Caudate nucleus (tissue), 63 donors: ENCODE measurements at places on chromosomes 2 and 18.

- DNase-seq = peak; percentile 12
Observed at GRCh38 chr18:55588111-55588869, at the start of gene TCF4. Gene TCF4 (minus strand): TSS chr18:55588192. CDS start chr18:55587116, 1,076 bp downstream.

DNA sequence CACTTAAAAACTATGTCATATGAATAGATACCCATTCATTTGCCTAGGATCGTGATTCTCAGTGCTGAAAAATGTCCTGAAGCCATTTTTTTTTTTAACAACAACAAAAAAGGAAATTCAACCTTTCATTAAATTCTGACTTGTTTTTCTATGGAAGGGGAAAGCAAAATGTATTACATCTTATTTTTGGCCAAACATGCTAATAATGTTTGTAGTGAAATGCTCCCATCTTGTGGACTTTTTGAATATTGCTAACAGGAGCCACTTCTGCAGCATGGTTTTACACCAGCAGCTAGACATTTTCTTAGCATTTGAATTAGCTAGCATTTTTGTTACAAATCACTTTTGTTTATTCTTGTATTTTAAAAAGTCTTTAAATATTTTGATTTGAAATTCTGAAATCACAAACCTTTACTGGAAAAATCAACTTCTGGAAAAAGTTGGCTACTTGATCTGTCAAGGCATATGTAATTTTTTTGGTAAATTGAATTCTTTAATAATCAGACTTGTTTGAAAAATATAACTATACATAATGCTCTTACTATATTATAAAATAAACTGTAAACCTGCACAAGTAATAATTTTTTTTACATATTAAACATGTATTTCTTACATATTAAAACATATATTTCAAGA, 75.8 kb downstream of the KIDINS220 start:
- DNase-seq = no peak

DNA sequence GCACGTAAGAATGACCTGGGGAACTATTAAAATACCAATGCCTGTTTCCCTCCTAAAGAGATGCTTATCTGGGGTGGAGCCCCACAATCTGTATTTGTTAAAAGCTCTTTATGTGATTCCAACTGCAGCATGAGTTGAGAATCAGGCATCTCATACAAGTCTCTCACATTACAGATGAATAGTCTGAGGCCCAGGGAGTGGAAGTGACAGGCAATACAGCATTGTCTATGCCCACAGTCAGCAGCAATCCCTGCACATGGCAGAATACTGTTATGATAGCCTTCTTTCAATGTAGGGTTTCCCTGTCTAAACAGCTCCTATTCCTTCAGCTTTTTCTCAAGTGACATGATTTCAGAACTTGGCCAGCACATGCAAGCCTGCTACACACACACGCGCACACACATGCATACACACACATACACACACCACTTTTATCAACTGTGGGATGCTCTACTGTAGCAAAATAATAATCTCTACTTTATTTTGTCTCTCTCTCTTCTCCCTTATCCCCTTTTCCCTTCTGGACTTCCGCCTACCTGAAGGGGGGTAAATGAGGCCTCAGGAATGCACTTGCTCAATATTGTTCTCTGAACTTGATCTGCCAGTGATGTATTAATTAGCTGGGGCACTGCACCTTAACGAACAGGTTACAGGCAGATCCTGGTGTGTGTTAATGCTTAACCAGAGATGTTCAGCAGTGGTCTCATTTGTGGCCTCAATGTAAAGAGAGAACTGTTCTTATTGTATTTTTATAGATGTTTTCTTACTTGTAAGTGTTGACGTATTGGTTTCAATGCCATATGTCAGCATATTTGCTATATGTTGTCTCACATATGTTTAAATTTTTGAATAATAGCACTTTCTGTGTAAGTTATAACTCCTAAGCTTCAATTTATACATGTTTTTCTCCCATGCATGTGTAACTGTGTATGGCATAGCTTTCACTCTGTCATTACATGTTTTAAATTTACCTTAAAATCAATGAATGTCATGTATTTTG, 116.0 kb downstream of the SETBP1 start:
- DNase-seq = no peak

DNA sequence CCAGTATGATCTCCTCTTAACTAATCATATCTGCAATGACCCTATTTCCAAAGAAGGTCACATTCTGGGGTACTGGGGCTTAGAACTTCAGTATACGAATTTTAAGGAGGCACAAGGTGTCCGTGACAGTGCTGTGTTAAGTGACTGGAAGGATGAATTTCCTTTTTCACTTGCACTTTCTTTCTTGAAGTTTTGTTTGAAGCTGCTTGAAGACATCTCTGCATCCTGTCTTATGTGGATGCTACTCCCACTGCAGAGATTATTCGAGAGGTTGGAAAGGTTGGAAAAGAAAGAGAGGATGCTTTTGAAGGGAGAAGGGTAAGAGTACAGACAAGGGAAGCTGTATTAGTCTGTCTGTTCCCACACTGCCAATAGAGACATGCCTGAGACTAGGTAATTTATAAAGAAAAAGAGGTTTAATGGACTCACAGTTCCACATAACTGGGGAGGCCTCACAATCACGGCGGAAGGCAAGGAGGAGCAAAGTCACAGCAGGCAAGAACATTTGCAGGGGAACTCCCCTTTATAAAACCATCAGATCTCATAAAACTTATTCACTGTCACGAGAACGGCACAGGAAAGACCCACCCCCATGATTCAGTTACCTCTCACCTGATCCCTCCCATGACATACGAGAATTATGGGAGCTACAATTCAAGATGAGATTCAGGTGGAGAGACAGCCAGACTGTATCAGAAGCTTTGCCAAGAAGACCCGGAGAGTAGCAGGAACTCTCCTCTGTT, 3.6 kb upstream of the RNF144A start:
- DNase-seq = no peak

GRCh38 chr18:13306583-13306982, 88.0 kb downstream of the LDLRAD4 start:
- no peak for DNase-seq

GRCh38 chr18:74515620-74516231, 18.6 kb upstream of the CNDP1 start:
- DNase-seq = no peak

GRCh38 chr2:152525277-152525838, 190.4 kb downstream of the FMNL2 start:
- no peak for DNase-seq
